Testis (tissue), 5 donors: ENCODE measurements at places on chromosomes 7 and 10. TPM values are rescaled to one million over a fixed set of nuclear protein-coding genes. Genes with fewer than 3 reads are reported as not detected.

The SUV39H2 gene
- total RNA-seq = 29.9 TPM

The IL2RA gene
- total RNA-seq = not detected

The FHIP2A gene
- total RNA-seq = 30.3 TPM

The PCGF6 gene
- total RNA-seq = 23.2 TPM

The AGMO gene
- 46.6 TPM for total RNA-seq

GRCh38 chr7:82481499-82482097 is 38.0 kb upstream of the CACNA2D1 start:
- DNase-seq = no peak

GRCh38 chr10:15504101-15504840 is 133.2 kb upstream of the FAM171A1 start:
- no peak for DNase-seq

- no peak for DNase-seq
These were observed 17.1 kb upstream of the ZNF800 start for GRCh38 chr7:127409629-127410028.

The HACD1 gene
- total RNA-seq = 28.5 TPM

GRCh38 chr7:12358694-12359093 is 45.0 kb downstream of the VWDE start:
- DNase-seq = no peak

DNA sequence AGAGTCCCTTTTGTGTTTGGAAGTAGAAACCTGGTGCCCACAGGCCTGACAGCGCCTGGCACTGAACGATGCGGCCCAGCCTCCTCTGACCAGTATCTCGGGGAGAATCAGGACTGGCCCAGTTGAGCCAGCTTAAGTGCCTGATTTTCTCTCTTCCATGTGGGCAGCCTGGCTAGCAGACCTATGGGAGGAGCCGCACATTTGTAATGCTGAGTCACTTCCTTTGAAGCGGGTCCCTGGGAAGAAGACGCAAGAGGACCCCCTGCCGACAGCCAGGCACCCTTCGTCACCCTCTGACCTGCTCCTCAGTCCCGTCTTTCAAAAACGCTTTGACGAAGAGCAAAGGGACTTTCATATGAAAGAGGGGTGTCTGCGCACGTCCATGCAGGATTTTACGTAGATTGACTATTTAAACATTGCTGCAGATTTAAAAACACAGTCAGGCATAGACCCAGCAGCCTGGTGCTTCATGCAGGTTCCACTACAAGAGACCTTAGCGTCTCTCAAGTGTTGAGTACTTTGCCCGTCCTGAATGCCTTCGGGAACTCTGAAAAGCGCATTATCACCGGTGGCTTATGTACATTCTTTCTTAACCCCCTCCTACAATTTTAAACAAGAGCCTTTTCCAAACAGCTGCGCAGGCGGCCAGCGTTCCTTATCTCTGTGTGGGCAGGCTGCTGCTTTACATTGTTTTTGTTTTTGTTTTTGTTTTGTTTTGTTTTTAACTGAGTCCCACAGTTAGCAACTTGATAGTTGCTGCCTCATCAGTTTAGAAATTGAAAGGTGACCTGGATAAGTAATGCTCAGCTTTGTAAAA is 36.5 kb upstream of the AP5Z1 start:
- DNase-seq = peak; percentile 39

The TMEM236 gene
- total RNA-seq = 0.47 TPM

- DNase-seq = no peak
These were observed 2.5 kb downstream of the HOXA4 start for GRCh38 chr7:27128034-27128433.

The RBP3 gene
- not detected for total RNA-seq

DNA sequence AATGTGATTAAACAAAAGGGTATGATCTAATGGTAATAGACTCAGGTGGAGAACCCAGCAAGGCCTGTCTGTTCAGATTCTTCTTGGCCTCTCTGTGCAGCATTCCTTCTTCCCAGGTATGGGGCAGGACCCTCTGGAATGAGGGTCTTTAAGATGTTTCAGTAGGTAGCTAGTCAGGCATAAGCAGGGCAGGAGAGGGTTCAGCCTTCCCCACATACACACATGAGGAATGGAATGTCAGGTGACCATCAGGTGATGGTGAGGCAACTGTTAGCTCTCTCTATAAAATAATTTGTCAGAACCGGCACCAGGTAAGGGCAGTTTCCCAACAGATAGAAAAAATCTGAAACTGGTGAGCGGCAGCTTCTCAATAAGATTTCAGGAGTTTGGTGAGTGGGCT is 222.3 kb upstream of the PHYHIPL start:
- DNase-seq = no peak

The UBE2D4 gene
- total RNA-seq = 18.3 TPM

- no peak for DNase-seq
These were observed 133.2 kb downstream of the PKD1L1 start for GRCh38 chr7:47814905-47815613.

- no peak for DNase-seq
These were observed 33.5 kb upstream of the CCDC7 start for GRCh38 chr10:32412499-32412853.

The MYL10 gene
- not detected for total RNA-seq

DNA sequence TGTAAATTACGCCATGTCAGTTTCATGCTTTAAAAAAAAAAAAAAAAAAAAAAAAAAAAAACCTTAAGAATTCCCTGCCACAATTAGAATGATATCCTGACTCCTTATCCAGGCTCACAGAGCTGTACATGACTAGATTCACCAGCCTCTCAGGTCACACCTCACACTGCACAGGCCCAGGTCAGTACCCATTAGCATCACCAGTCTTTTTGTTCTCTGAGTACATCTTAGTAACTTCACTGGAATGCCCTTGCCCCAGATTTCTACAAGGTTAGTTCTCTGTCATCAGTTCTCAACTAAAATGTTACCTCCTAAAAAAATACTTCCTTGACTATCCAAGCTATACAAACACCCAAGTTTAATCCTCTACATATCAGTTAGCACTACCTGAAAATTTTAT is 211.0 kb downstream of the LRRN3 start:
- no peak for DNase-seq

DNA sequence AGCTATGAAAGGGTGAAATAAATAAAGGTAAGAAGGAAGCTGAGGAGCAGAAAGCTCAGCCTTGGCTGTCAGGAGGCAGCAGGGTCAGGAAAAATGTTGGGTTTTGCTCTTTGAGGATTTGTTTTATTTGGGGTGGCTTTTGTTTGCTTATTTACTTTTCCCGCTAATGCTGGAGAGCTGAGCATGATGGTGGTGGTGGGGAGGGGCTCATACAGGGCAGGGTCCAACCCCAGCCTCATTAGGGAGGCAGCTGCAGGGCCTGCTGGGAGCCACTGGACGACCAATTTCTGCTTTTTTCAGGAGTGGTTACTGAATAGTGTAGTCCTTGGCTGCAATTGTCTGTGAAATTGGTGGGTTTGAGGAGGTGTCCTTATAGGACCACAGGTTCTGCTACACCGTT is 36.3 kb downstream of the CCM2 start:
- no peak for DNase-seq

The CHAT gene
- total RNA-seq = 0.93 TPM

DNA sequence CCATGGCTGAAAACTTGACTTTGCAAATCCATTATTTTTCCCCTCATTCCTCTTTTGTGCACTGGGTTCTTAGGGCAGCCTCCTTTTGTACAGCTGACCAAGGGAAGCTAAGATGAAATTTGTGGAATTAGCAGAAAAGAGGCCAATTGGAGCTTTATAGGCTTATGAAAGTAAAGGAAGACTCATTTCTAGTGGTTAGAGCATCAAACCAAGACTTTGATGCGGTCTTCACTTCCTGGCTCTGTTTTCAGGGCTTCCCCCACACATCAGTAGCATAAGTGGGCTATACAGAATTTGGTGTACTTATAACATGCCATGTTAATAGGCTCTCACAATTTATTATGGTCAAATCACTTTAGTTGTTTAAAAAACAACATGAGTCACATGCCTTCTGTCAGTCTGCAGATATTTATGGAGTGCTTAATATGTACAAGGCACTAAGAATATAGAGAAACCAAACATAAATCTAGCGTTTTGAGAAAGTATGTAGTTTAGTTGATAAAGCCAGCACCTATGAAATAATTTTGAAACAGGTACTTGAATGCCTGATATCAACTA is 5.7 kb downstream of the AUTS2 start:
- DNase-seq = no peak

DNA sequence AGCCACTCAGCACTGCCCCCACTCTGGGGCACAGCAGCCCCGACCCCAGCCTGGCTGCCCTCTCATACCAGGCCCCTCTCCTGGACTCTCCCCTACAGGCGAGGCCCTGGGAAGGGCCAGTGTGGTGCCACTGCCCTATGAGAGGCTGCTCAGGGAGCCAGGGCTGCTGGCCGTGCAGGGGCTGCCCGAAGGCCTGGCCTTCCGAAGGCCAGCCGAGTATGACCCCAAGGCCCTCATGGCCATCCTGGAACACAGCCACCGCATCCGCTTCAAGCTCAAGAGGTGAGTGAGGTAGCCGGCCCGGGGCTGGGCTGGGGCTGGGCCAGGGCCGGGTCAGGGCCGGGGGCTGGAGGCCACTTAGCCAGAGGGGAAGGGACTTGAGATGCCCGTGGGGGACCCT is 64.3 kb downstream of the GTF2IRD1 start:
- no peak for DNase-seq

The NUTM2B gene
- total RNA-seq = 4.8 TPM

DNA sequence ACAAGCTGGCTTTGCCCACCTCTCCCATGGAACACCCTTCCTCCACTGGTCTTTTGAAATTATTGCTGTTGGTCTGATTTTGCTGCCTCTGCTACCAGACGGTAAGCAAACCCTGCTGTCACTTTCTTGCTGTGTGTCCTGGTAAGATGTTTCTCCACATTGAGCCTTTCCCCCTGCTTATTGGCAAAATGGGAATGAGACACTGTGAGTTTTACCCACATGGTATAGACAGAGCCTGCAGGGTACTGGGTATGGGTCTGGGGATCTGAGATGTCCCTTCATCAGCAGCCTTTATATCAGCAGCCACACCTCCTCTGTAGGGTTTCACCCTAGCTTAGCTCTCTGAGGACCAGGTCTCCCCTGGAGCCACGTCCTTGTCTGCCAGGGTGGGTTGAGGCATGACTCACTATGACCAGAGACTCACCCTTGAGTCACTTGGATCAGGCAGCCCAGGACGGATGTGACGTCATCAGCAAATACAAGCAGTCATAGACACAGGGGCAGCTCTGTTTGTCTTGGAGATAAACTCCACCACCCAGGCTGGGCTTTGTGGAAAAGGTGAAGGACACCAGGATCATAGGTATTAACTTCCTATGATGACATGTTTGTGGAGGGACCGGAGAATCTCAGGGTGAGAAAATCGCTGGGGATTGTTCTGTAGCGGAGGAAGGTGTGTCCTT is 17.9 kb upstream of the BAIAP2L1 start:
- no peak for DNase-seq

GRCh38 chr7:92735707-92736106 is 100.7 kb downstream of the CDK6 start:
- no peak for DNase-seq

The RNF32 gene
- 45.7 TPM for total RNA-seq

The ZFAND4 gene
- total RNA-seq = 99.5 TPM

DNA sequence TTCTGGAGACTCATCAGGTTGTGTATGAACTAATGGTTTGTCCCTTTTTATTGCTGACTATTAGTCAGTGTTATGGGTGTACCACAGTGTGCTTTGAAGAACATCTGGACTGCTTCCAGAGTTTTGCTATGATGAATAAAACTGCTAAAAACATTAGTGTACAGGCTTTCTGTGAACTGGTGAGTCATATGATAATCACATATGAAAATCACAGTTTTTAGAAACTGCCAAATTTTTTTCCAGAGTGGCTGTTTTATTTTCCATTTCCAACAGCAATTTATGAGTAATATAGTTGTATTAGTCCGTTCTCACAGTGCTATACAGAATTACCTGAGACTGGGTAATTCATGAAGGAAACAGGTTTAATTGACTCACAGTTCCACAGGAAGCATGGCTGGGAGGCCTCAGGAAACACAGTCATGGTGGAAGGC is 281.2 kb upstream of the VSTM2A start:
- no peak for DNase-seq

The NPM3 gene
- total RNA-seq = 38.9 TPM

DNA sequence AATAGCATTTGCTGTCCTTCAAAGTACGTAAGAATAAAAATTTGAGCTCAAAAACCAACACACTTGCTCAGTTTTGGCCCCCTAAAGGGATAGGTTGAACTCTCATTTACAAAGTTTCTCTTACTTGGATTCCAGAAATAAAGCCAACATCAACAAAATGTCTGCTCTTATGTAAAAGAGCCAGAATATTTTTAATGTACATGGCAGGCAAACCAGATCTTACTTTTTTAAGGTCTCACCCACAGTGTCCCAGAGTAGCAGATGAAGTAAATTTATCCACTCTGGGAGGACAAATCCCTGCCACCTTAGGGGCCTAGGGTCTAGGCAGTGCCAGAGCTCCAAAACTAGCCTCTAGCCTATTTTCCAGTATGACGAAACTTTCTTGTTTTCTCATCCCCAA is 159.6 kb downstream of the SKAP2 start:
- DNase-seq = no peak

DNA sequence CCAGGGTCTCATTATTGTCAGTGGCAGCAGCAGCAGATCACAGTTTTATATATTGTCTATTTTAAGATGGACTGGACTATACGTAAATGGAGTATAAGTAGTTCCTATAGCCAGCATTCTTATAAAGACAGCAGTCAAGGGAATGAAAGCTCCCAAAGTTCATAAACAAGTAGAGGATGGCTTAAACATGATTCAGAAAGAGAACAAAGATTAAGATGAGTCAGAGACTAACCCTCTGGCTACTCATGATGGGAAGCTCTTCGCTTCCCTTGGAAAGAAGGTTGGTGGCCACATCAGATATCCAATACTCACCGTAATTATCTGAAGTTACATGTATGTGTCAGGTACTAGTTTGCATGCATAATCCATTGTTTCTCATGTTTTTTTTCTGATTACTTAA is 277.0 kb downstream of the INHBA start:
- no peak for DNase-seq

GRCh38 chr7:95367606-95368005 is 28.6 kb downstream of the PON3 start:
- no peak for DNase-seq

The CALCR gene
- 0.56 TPM for total RNA-seq

DNA sequence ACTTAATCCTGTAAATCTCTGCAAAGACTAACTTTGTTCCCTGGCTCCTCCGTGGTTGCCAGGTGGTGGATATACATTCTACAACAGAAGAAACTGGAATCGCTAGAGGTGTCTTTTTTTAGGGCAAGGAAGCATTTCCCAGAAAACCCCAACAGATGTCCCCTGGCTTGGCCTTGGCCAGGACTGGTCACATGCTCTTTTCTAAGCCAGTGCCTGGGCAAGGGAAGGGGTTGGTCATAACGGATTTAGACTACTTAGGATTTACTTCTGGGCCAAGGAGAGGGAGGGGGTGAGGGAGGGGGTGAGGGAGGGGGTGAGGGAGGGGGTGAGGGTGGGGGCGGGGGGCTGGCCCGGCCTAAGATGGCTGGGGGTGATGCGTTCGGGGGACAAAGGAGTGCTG is 105.7 kb downstream of the SNX10 start:
- peak; percentile 59 for DNase-seq
